Stimulated activated CD4-positive, alpha-beta T cell treated with anti-CD3 and anti-CD28 coated beads, Interleukin-4, amount 100 ng/mL, for 4 hours (primary cell): ENCODE measurements at places on chromosomes 2 and 18.

GRCh38 chr2:26387189-26387588 is 14.5 kb upstream of the DRC1 start:
- DNase-seq, result no peak

GRCh38 chr2:182784058-182784706 is 68.1 kb downstream of the DNAJC10 start:
- DNase-seq, result no peak

- no peak for DNase-seq
Measured at GRCh38 chr2:9201185-9201891, 5.3 kb upstream of the ASAP2 start.

GRCh38 chr2:168064011-168064998 is 183.1 kb downstream of the STK39 start:
- DNase-seq, result no peak

GRCh38 chr2:80311304-80311703 is 6.8 kb upstream of the LRRTM1 start:
- DNase-seq, result no peak

DNA sequence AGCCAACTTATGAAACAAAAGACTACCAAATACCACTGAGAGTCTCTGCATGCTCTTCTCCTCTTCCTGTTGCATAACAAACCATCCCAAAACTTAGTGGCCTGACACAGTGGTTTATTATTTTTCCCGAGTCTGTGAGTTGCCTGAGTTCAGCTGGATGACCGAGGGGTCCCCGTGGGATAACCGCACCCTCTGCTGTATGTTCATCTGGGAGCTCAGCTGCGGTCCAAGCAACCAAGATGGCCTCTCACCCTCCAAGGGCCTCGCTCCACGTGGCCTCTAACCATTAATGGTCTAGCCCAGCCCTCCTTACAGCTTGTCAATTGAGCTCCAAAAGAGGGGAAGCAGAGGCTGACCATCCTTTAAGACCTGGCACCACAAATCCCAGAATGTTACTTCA is 17.1 kb downstream of the ITM2C start:
- DNase-seq, result no peak

GRCh38 chr2:227335713-227336112 is 10.7 kb downstream of the MFF start:
- DNase-seq, result no peak

- DNase-seq, result no peak
Measured at GRCh38 chr2:102111823-102112222, 30.7 kb upstream of the IL1R1 start.

- DNase-seq, result no peak
Measured at GRCh38 chr2:190455358-190456095, 47.4 kb downstream of the MFSD6 start.

DNA sequence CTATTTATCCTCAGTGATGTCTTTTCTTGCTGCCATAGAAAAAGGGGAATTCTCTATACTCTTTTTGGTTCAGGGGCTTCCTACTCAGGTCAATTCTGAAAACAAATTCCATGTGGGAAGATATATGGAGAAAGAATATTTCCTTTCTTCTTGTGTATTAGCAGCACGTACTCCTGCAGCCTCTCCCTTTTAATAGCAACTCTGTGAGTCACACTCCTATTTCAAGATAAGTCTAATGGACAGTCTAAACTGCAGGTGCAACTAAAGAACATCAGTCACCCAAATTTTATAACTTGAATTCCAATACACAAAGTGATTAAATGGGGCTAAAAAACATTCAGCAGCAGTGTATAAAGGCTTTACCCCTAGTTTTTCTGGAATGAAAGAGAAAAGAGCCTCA is 942.2 kb downstream of the CNTNAP5 start:
- DNase-seq, result no peak

- no peak for DNase-seq
Measured at GRCh38 chr2:161426922-161427663, 11.0 kb downstream of the TBR1 start.

DNA sequence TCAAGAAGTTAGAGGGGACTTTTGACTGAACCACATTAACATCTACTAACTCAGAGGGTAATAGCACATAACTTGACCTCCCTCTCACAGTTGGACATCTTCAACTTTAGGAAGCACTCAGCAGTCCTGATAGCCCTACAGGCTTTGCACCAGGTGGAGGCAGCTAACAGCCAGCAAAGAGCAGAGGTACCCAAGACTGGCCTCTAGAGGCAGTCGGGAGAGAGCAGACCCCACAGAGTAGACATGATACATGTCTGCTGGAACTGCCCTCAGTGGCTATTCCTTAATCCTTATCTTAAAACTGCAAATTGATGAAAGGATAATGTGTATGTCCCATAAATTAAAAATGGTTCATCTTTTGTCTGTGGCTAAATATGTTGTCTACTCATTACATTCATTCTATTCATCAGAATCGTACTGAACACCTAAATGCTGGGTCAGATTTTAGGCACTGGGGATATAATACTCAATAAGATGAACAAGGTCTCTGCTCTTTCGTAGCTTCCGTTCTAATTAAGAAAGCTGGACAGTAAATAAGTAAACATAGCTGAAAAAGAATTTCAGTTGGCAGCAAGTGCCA is 49.8 kb downstream of the CAB39 start:
- DNase-seq, result no peak

DNA sequence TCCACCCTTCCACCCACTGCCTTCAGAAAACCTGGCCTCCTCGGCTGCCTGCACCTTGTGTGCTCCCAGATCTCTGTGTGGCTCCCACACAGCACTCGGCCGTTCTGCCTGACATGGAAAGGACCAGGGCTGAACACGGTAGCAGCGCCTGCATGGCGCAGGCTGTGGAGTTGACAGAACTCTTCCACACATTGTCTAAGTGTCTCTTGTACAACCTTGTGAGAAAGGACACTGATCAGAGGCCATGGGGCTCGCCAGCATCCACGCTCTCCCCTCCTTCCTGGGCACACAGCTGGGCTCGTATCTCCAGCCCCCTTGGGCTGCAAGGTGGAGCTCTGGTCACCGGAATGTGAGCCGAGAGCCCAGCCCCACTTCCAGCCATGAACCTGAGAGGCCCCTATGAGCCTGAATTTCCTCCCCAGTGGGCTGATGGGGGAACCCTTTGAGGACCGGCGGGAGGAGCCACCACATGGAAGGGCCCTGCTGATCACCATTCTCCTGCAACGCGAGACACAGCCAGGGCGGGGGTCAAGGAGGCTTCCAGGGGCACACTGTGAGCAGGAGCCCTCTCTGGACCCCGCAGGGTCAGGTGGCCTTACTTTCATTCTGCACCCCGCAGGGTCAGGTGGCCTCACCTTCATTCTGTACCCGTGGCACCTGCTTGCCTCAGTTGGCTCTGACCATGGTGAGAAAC is 314.2 kb upstream of the MYT1L start:
- no peak for DNase-seq

DNA sequence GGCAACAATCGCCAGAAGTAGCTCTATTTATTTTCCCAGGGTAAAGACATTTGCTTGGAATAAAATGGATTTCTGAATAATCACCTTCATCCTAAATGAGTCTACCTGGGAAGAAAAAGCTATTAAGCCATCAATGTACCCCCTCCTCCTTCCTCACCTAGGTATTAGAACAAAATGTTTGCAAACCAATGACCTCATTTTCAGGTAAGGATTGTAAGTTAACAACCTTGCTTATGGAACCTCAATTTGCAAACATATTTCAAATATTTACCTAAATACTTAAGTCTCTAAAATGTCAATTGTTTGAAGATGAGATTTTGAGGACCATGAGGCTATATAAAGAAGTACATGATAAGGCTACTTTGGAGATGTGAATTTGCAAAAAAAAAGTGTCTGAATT is 43.9 kb downstream of the CAVIN2 start:
- no peak for DNase-seq

DNA sequence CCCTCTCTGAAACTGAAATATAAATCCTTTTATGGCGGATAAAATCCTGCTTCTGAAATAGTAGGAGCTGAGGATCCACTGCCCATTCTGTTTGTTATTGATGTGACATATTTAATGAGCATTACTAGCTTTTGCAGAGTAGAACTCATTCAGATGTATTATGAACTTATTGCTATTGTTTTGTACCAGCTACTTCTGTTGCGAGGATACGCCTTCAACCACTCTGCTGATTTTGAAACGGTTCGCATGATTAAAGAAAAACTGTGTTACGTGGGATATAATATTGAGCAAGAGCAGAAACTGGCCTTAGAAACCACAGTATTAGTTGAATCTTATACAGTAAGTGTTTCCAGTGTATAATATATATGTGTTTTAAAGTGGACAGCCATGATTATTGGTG is 27.7 kb downstream of the ACTR2 start:
- no peak for DNase-seq

GRCh38 chr2:105541189-105542050 is 142.6 kb upstream of the FHL2 start:
- no peak for DNase-seq

DNA sequence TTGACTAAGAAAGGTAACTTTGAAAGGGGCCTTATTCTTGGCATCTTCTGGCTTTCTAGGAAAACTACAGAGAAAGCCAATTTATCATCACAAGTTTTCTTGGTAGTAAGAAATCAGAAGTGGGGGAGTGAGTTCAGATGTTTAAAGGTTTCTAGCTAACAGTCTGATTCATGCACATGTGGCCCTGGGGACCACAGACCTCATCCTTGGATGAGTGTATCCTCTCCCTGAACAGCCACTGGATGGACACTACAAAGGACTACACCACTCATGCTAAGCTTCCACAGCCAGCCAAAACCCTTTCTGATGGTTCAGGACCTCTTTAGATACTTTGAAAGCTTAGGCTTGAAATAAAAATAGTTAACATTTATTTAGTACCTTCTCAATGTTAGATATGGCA is 218.3 kb upstream of the STK17B start:
- no peak for DNase-seq

- DNase-seq, result no peak
Measured at GRCh38 chr18:24010673-24011072, 3.9 kb upstream of the TTC39C start.

GRCh38 chr18:49652881-49653724 is 91.2 kb downstream of the LIPG start:
- DNase-seq, result no peak

GRCh38 chr2:19868224-19868623 is 33.6 kb downstream of the TTC32 start:
- DNase-seq, result no peak

- DNase-seq, result no peak
Measured at GRCh38 chr2:162069267-162069903, 4.6 kb downstream of the DPP4 start.

GRCh38 chr2:1915196-1915595 is 170.9 kb upstream of the PXDN start:
- no peak for DNase-seq

DNA sequence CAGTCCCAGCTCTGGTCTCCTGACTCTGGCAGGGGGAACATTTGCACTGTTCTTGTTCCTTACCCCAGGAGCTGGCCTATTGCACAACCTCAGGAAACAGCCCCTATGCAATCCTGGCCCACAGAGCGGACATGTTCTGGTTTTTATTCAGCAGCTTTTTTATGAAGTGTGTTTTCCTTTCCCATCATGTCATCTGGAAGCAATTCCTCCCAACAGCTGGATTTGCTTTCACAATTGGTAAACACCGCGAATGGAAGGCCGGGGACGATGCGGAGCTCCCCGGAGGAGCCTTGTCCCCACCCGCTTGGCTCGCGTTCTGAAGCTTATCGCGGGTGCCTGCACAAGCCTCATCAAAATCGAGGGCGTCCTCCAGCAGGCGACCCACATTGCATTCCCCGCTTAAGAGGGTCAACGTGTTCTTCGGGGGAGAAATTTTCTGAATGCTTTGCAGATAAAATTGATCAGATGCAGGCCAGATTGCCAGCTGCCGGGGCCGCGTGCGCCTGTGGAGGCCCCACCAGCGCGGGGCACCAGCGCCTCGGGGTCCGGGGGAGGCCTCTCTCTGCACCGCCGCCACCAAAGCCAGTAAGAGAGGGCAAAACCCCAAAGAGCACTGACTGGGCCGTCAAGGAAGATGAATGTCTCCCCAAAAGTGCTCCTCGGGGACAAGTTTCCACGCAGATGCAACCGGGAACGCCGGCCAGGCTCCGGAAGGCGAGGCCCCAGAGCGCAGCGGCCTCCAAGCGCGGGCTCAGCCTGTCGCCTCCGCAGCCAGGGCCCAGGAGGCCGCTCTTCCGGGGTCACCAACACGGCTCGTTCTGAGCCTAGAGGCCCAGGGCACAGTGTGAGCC is 60.3 kb upstream of the SP3 start:
- DNase-seq, result no peak

DNA sequence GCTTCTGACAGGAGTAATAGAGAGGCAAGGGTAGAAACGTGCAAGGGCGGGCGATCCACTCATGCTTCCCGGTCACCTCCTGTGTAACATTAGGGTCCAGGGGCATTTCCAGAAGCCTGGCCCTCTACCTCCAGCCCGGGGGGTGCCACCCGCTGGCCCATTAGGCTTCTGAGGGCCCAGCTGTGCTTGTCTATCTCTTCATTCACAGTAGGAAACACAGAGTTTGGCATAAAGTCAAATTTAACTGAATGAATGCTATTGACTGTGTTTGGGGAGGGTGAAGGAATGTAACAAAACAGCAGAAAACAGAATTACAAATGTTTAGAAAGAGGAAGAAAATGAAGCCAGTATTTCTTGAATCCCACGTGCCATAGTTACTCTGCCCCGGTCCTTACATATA is 112.4 kb upstream of the SLC66A3 start:
- DNase-seq, result no peak

DNA sequence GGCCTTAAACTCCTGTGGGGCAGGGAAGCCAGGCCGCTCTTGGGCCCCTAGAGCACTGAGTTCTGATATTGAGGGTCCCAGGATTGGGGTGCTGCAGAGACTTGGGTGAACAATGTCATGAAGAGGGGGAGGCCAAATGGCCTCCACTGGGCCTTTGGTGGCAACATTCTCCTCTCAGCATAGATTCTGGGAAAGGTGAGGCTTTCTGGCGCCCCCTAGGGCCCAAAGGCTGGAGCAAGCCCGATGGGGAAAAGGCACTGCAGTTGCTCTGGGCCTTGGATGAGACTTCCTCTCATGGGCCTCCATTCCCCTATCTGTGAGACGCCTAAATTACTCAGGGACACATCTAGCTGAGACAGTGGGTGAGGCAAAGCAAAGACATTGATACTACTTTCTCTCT is 84.8 kb downstream of the ACAA2 start:
- DNase-seq, result no peak

DNA sequence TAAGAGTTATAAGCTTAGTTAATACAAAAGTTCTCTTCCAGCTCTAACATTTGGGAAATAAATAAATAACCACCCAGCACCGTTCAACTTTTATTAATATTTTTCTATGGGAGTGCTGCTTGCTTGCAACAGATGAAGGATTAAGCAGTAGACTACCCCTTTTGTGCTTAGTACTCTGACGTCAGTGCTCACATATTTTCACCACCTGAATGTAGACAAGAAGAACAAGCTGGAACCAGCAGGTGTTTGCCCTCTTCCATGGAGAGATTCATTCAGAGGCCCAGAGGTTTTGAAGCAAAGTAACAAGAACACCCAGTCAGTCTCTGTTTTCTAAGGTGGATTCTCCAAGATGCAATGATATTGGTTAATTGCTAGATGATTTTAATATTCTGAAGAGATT is 307.1 kb upstream of the PIK3C3 start:
- DNase-seq, result no peak

- no peak for DNase-seq
Measured at GRCh38 chr2:85958731-85959130, 69.9 kb upstream of the ST3GAL5 start.

GRCh38 chr2:241767464-241768250 is 9.0 kb upstream of the GAL3ST2 start:
- DNase-seq, result no peak

- DNase-seq, result no peak
Measured at GRCh38 chr2:126653761-126654160, 2.2 kb upstream of the GYPC start.
